CD4-positive, alpha-beta T cell treated with Interleukin-1 beta for 1 hour (primary cell): ENCODE measurements at places on chromosomes 3 and 15.

GRCh38 chr3:109944836-109945235, 607.5 kb upstream of the DPPA4 start:
- DNase-seq, result no peak

- DNase-seq, result no peak
These were observed 57.8 kb downstream of the PCSK6 start for GRCh38 chr15:101431748-101432147.

DNA sequence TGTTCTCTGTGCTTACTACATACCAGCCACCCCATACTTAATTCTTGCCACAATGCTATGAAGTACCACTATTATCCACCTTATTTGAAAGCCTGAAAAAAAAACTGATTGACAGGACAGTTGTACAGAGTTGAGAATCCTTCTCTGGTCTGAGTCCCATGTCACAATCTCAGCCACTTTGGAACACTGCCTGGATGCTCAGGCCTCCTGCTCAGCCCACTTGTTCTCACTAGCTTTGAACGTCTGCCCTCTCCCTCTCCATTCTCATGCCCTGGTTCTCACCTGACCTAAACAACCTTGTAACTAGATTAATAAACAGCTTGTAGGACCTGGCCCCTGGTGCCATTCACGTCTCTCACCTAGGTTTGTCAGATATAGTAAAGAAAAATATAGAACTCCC, 53.9 kb downstream of the TRIM69 start:
- DNase-seq, result no peak

DNA sequence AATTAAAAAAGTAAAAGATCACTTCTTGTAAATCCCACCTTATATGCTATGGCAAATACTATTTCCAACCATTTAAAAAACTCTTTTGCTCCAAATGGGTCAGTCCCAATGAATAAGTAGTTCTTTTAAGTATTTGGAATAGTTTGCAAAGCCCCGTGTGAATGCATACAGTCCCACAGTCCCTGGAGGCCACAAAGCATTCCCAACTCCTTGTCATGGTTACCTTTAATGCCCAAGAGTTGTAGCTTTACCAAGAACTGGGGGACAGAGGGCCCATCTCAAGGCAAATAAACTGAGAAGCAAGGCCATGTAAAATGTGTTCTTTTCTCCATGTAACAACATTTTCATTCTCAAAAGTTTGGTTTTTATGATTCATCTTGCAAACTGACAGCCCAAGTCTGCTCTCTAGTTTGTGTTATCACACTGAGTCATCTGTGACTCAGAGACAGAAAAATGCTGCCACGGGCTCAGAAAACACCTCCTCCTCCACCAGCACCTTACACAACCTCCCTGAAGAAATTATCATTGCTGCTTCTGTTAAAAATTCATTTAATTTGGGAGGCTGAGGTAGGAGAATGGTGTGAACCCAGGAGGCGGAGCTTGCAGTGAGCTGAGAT, 336.2 kb downstream of the ERC2 start:
- no peak for DNase-seq

DNA sequence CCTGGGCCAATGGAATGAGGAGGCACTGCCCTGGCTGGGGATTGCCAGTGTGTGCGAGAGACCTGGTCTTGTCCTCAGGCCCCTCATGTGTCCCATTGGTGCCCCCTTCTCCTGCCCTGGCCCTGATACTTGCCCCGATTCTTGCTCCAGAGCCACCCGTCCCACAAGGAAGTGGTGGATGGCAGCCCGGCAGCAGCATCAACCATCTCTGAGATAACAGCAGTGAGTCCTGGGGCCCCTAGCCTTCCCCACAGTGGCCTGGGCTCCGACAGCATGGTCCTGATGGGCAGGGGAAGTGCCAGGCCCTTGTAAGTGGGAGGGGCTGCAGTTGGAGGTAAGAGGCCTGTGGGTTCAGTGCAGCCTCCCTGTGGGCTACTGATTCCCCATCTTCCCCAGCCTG, 15.4 kb downstream of the VILL start:
- DNase-seq, result no peak

GRCh38 chr15:54033356-54033860, 55.2 kb downstream of the UNC13C start:
- no peak for DNase-seq
